ENCODE measurements at places on chromosomes 12 and 14. TPM values are rescaled to one million over a fixed set of nuclear protein-coding genes. Genes with fewer than 3 reads are reported as not detected.

The NRXN3 gene
- total RNA-seq = 0.62 TPM

The KCNJ8 gene
- 15.5 TPM for total RNA-seq

The PAX9 gene
- total RNA-seq = under 0.01 TPM

The CACNA1C gene
- total RNA-seq = 3.1 TPM

The IRF2BPL gene
- 44.0 TPM for total RNA-seq

The SLC22A17 gene
- total RNA-seq = 8.1 TPM
